ENCODE measurements at places on chromosomes 7 and 10.

- H3K4me1 ChIP-seq: no peaks in the 10 kb centered on the region
- no peak overlapping the region for H3K4me3 ChIP-seq
- H3K27me3 ChIP-seq: no peaks in the 10 kb centered on the region
- no peak overlapping the region for H3K27ac ChIP-seq
- DNase-seq: no peak
Measured at GRCh38 chr10:96380821-96381220, 22.0 kb upstream of the OPALIN start.

GRCh38 chr7:84193747-84194146, 842 bp downstream of the SEMA3A start:
- no peak overlapping the region for H3K4me3 ChIP-seq
- H3K4me1 ChIP-seq: no peaks in the 10 kb centered on the region
- no peak for DNase-seq
- no peaks in the 10 kb centered on the region for H3K36me3 ChIP-seq
- no peak overlapping the region for H3K27ac ChIP-seq

DNA sequence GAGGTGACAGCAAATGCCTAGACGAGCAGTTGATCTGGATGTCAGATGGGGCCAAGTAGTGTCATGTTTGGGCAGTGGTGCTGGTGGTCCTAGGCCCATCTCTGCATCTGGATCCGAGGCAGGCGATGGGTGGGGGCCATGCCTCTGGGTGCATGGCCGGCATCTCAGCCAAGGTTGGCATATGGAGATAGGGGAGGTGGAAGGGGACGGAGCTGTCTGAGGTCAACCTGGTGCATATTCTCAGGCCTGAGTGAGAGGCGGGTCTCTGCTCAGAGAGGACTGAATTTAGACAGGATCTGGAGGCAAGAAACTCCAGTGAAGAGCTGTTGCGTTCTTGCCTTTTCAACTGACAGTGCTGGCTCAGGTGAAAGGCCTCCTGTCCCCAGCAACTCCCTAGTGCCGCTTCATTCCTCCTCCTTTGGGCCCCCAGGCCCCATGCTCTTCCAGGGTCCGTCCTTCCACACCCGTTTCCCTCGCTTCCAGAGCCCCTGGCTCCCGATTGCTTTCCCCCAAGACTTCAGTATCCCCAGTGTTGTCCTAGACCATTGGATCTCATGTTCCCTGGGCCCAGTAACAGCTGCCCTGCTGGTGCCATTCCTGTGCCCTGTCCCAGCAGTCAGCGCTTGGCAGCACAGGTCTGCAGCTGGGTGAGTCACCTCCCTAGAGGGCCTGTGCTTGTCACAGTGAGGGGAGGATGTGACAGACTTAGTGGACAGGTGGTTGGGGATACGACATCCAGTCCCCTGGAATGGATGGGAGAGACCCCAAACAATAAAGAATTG, 32.6 kb downstream of the GBX1 start:
- H3K4me3 ChIP-seq: no peak overlapping the region
- peaks cover 44% of the 10 kb centered on the region for H3K36me3 ChIP-seq
- no peaks in the 10 kb centered on the region for H3K4me1 ChIP-seq
- H3K27me3 ChIP-seq: no peaks in the 10 kb centered on the region

GRCh38 chr7:157011333-157012112, 1.1 kb upstream of the MNX1 start:
- DNase-seq: no peak
- H3K27me3 ChIP-seq: peaks cover 9% of the 10 kb centered on the region
- H3K27ac ChIP-seq: no peak overlapping the region

DNA sequence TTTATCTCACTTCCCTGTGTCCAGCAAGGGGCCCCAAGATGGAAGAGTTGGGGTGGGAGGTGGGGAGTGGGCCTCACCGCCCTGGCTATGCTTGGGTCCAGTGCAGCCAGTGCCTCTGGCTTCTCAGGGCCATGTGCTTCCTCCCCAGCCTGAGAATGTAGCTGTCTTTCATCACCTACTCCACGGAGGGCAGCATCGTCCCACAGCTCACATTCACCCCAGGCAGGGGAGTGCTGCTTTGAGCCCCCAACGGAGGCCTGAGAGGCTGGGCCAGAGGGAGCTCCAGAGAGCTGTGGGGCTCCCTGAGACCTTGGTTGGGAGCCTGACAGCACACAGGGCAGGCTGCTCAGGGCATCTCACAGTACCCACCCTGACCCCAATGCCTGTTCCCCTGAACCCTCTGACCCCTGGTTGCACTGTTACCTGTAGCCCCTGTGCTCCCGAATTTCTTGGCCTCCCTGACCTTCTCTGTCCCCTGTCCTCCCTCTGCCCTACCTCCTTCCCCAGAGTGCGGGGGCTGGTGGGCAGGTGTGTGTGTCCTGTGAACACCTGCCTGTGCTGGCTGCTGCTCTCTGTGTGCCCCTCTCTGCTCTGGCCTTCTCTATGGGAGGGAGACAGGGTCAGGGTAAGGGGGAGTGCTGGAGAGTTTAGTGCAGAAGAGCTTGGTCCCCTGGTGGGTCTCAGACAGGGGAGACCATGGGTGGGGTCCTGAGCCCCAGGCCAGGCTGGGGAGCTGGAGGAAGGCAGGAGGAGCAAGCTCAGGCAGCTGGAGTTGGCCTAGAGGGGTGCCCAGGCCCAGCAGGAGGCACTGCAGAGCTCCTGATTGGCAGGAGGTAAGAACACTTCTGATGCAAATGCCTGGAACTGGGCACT, 19.6 kb upstream of the ZNF488 start:
- DNase-seq: no peak
- H3K27ac ChIP-seq: no peak overlapping the region
- no peak overlapping the region for H3K4me3 ChIP-seq
- no peaks in the 10 kb centered on the region for H3K4me1 ChIP-seq
- H3K36me3 ChIP-seq: no peaks in the 10 kb centered on the region

GRCh38 chr10:63537536-63537935, 16.3 kb downstream of the REEP3 start:
- H3K27ac ChIP-seq: no peak overlapping the region
- no peaks in the 10 kb centered on the region for H3K4me1 ChIP-seq

DNA sequence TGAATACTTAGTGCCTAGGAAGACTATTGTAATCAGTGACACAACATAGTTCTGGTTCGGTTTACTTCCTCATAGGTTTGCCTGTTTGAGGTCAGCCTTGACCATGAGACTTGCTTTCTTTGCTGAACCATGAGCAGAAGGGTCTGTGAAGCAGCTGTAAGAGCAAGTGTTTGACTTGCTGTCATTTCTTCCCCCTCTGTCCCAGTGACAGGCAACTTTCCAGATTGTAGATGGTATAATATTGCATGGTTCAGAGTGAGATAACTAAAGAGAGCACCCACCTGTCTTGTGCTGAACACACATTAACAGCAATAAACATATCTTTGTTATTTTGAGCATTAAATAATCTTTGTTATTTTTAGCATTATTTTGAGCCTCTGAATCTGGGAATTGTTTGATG, 9.3 kb upstream of the RTKN2 start:
- H3K36me3 ChIP-seq: no peaks in the 10 kb centered on the region
- no peaks in the 10 kb centered on the region for H3K27me3 ChIP-seq
- H3K4me1 ChIP-seq: no peaks in the 10 kb centered on the region
- H3K4me3 ChIP-seq: no peak overlapping the region

GRCh38 chr7:19558527-19558926, 150.3 kb downstream of the POLR1F start:
- no peak for DNase-seq
- H3K36me3 ChIP-seq: no peaks in the 10 kb centered on the region
- no peaks in the 10 kb centered on the region for H3K27me3 ChIP-seq
- H3K27ac ChIP-seq: no peak overlapping the region

DNA sequence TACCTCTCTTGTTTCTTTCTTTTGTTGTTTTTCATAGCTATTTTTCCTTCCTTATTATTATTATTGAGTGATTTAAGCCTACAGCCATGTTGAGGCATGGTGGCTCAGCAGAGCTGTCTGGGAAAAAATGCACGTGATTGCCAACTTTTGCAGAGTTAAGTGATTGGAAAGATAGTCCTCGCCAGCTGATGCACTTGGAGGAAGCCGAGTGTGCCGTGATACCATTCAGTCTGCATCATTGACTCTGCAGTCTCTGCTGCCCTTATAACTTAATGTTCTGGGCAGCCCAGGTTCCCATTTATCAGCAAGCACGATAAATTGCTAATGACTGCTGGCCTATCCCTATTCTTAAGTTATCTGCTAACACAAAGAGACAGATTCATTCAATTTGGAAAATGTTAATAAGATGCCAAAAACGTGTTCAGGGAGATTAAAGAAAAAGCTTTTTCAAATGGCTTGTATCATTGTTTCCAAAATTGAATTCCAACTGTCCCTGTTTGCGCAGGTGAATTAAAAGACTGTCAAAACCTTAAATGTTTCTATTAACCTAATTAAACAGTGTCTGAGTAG, 232.9 kb upstream of the NPY start:
- DNase-seq: no peak
- no peak overlapping the region for H3K27ac ChIP-seq
- no peaks in the 10 kb centered on the region for H3K27me3 ChIP-seq
- H3K36me3 ChIP-seq: no peaks in the 10 kb centered on the region
- no peak overlapping the region for H3K4me3 ChIP-seq

GRCh38 chr10:43226851-43227845, 39.7 kb downstream of the RASGEF1A start:
- H3K27ac ChIP-seq: no peak overlapping the region
- no peaks in the 10 kb centered on the region for H3K4me1 ChIP-seq
- no peak overlapping the region for H3K4me3 ChIP-seq

DNA sequence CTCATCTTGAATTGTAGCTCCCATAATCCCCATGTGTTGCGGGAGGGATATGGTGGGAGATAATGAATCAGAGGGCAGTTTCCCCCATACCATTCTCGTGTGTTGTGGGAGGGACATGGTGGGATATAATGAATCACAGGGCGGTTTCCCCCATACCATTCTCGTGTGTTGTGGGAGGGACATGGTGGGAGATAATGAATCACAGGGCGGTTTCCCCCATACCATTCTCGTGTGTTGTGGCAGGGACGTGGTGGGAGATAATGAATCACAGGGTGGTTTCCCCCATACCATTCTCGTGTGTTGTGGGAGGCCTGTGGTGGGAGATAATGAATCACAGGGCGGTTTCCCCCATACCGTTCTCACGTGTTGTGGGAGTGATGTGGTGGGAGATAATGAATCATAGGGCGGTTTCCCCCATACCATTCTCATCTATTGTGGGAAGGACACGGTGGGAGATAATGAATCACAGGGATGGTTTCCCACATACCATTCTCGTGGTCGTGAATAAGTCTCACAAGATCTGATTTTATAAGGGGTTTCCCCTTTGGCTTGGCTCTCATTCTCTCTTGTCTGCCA, 271.0 kb downstream of the MAD1L1 start:
- peaks cover 11% of the 10 kb centered on the region for H3K36me3 ChIP-seq
- no peaks in the 10 kb centered on the region for H3K27me3 ChIP-seq
- no peaks in the 10 kb centered on the region for H3K4me1 ChIP-seq
- no peak for DNase-seq

- DNase-seq: no peak
- no peaks in the 10 kb centered on the region for H3K4me1 ChIP-seq
- H3K27ac ChIP-seq: no peak overlapping the region
- H3K36me3 ChIP-seq: no peaks in the 10 kb centered on the region
- no peaks in the 10 kb centered on the region for H3K27me3 ChIP-seq
Measured at GRCh38 chr10:18719811-18720210, 60.6 kb downstream of the ARL5B start.

GRCh38 chr10:5070648-5071410, 23.4 kb upstream of the AKR1C3 start:
- H3K27ac ChIP-seq: no peak overlapping the region
- H3K4me1 ChIP-seq: no peaks in the 10 kb centered on the region
- no peaks in the 10 kb centered on the region for H3K27me3 ChIP-seq

DNA sequence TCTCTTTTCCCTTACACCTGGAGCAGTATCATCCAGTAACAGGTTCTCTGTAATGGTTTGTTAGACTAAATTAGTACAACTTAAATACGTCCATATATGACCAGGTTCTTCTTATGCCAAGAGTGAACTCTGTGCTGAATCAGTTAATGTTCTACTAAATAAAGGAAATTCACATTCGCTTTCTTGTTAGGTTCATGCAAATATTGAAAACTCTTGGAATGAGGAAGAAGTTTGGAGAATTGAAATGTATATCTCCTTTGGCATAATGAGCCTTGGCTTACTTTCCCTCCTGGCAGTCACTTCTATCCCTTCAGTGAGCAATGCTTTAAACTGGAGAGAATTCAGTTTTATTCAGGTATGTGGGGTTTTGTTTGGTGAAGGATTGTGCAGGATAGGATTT, 15.3 kb upstream of the CFAP69 start:
- H3K4me1 ChIP-seq: no peaks in the 10 kb centered on the region
- DNase-seq: no peak
- no peaks in the 10 kb centered on the region for H3K27me3 ChIP-seq
- H3K36me3 ChIP-seq: no peaks in the 10 kb centered on the region
- no peak overlapping the region for H3K4me3 ChIP-seq

GRCh38 chr10:48253970-48254657, 20.4 kb downstream of the FRMPD2 start:
- DNase-seq: no peak
- H3K27ac ChIP-seq: no peak overlapping the region
- no peaks in the 10 kb centered on the region for H3K36me3 ChIP-seq
- H3K4me3 ChIP-seq: no peak overlapping the region
- no peaks in the 10 kb centered on the region for H3K27me3 ChIP-seq
- no peaks in the 10 kb centered on the region for H3K4me1 ChIP-seq
